CD4-positive, CD25-positive, alpha-beta regulatory T cell (primary cell): ENCODE measurements at places on chromosomes 1 and 21. TPM values are rescaled to one million over a fixed set of nuclear protein-coding genes. Genes with fewer than 3 reads are reported as not detected.

- no peak for DNase-seq
Observed at GRCh38 chr1:191575180-191575579, 583.1 kb upstream of the RGS18 start.

GRCh38 chr1:183470147-183470960, 1.9 kb upstream of the SMG7 start:
- peak; percentile 88 for DNase-seq

DNA sequence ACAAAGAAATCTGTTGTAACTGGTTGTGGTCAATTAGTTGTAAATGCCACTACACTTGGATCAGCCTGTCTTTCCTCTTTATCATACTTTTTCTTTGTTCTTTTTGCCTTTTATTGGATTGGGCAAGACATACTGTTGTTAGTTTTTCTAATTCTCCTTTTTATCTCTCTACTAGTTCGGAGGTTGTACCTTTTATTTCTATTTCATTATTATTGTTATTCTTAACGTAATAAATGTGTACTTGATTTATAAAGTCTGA, 59.2 kb downstream of the IVNS1ABP start:
- DNase-seq, result no peak

GRCh38 chr1:31834501-31834900, 18.7 kb upstream of the SPOCD1 start:
- no peak for DNase-seq

- no peak for DNase-seq
Observed at GRCh38 chr1:164753521-164754077, 194.6 kb downstream of the PBX1 start.

Gene OR10J1
- total RNA-seq, result not detected

DNA sequence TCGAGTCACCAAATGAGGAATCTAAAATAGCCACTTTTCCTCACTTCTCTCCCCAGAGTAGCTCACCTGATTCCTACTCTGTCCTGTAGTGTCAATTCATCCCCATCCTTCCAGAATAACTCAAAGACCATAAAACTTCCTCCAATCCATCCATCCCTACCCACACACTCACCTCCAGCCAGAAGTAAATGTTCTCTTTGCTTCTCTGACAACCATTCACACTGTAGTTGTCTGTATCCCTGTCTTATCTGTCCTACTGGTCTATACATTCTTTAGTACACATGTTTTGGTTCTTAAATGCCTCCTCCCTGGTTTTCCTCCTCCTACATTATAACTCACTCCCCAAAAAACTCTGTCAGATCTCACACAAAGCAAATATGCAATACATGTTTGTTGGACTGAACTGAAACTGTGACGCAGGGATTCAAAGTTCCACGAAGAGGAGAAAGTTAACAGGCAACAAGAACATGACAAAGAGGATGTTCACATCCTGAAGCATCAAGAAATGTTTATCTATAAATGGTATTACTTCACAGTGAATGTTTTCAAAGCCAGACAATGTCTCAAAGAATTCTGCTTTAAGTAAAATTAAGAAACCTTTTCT, 11.0 kb downstream of the TP53BP2 start:
- DNase-seq, result peak; percentile 68

Gene IVL
- not detected for total RNA-seq

GRCh38 chr1:166139735-166140134, 27.1 kb downstream of the FAM78B start:
- DNase-seq, result no peak

DNA sequence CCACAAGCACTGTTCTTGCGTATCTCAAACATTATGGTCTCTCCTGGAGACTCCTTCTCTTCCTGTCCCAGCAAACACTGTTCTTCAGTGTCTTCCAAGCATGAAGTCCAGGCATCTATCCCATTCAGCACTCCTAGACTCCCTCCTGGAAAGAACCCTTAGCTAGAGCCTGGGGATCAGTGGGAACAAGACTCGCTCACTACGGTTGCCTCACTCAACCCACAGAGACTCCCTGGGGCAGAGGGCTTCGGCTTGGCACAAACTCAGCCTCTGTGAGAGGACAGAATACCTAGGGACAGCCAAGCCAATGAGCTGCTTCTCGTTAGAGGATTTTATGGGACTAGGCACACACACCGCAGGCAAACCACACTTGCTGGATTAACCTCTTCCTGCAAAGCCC, 86.5 kb upstream of the IPO9 start:
- no peak for DNase-seq

GRCh38 chr1:93907718-93908117, 1.5 kb downstream of the GCLM start:
- DNase-seq, result no peak

GRCh38 chr1:74478979-74479378, 33.4 kb downstream of the LRRC53 start:
- no peak for DNase-seq

Gene NTRK1
- 0.91 TPM for total RNA-seq

Gene NBPF6
- total RNA-seq, result not detected

DNA sequence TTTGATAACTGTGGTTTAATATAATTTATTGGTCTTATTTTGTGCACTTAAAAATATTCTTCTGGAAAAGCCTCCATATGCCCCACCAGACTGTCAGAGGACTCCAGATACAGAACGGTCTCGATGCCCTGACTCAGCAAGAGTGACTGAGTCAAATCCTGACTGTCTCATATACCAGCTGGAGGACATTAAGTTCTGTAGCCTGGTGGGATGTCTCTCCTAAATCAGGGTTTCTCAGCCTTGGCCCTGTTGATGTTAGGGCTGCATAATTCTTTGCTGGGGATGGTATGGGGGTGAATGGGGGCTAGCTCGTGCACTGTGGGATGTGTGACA, 67.7 kb upstream of the TLR5 start:
- no peak for DNase-seq

DNA sequence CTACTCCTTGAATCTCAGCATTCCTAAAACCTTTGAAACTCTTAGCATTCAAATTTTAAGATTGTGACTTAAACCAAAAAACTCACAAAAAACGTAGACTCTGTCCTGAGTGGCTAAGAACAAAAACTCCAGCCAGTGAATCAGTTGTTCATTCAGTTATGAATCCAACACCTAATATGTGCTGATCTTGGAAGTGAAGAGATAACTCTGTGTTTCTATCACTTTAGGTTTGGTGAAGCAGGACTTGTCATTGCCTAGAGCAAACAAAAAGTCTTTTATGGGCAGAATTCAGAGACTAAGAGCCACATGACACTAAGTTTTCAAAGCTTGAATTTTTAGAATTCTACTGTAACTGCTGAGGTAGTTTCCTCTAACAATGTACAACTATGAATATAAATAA, 10.4 kb upstream of the GPR137B start:
- DNase-seq, result no peak

GRCh38 chr1:18724801-18725200, 94.2 kb downstream of the PAX7 start:
- no peak for DNase-seq
